ENCODE measurements at places on chromosomes 2 and 18.

DNA sequence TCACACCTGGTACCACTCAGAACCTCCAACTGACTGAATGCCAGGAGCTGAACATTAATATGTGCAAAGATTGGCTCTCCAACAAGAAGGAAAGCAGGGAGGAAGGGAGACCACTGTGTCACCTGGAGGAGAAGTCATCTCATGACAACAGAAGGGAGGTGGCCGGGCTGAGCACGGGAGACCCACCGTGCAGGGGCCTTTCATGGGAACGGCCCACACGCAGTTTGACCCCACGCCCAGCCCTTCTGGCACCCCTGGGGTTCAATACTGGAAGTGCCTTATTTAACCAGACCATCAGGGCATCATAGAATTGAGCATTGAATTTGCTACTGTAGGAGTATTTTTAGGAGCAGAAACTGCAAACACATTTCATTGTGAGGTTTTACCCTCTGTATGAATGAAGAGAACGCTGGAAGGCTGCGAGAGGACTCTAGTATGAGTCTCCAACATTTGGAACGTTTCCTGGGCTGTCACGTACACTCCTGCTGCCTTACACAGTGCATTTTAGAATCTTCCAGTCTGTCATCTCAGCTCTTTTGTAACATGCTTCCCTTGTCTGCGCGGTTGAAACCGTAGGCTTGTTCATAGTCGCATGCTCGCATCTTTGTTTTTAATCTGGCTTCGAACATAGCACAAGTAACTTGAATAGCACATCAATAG, 132.1 kb downstream of the NFATC1 start:
- no peak for DNase-seq

DNA sequence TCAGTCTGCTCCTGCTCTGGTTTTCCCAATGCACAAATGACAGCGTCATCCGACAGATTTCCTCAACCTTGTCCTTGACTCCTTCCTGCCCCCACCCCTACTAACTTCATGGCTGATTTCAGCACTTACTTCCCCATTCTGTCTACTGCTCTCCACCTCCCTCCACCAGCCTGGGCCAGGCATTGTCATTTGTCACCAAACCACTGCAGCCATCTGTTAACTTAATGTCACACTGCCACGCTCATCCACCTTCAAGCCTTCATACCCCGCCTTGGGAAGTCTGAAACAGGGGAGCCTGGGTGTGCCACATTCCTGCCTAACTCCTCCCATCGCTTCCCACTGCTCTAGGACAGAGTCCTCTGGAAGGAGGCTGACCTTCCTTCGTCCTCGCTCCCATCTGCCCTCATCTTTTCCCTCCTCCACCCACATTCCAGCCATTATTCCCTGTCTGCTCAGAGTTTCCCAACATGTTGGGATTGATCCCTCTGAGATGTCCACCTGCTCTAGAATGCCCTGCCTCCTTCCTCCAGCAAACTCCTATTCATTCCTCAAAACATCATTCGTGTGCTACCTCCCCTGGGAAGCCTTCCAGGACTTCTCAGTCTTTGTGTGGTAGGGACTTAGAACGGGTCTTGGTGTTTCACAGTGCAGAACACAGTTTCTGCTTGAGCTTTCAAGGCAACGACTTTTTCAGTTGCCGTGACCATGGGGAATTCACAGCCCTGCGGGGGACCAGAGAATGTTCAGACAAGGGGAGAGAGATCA, 42.2 kb upstream of the SMAD7 start:
- DNase-seq: no peak

- peak; percentile 78 for DNase-seq
Observed at GRCh38 chr2:190649035-190649797, at the start of gene NAB1. TSS of gene NAB1 (plus strand) at chr2:190649083. CDS start at chr2:190659177, 10,094 bp downstream.

GRCh38 chr2:69227716-69228115, 159.3 kb downstream of the GFPT1 start:
- no peak for DNase-seq

GRCh38 chr2:217847115-217847514, 155.7 kb downstream of the TNS1 start:
- no peak for DNase-seq

- no peak for DNase-seq
Observed at GRCh38 chr2:43130548-43130875, 95.9 kb downstream of the ZFP36L2 start.

GRCh38 chr2:119229716-119230115, 6.1 kb downstream of the STEAP3 start:
- no peak for DNase-seq

DNA sequence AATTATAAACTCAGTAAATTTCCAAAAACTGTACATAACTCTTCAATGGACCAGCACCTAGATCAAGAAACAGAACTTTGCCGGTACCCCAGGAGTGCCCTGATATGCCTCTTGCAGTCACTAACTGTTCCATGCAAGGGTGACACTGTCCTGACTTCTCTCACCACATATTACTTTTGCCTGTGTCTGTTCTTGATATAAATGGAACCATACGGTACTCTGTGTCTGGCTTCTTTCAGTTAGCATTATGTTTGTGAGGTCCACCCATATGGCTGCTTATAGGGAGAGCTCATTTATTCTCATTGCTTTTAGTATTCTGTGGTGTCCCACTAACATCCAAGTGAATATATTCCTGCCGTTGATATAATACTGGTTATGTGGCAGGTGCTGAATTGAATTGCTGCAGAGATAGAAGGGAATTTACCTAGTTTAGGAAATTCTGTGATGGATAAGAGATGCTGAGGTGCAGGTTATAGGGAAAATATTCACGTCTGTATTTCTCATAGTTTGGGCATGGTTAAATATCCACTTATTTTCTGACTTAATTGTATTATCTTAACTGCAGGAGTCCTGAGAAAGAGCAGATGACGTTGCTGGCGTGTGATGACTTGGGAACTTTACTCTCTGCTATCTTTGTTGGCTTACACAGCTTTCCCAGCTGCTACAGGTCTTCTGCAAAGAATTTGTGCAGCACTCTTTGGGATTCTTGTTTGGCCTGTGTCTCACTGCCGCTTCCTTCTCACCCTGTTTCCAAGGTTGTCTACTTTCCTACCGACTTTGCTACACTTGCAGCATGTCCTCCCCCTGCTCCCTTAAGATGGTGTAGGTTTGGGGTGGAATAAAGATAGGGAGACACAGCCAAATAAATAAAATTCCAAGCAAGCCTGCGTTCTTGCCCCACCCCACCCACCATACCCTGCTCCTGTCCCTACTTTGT, 107.9 kb downstream of the MAP4K4 start:
- no peak for DNase-seq

DNA sequence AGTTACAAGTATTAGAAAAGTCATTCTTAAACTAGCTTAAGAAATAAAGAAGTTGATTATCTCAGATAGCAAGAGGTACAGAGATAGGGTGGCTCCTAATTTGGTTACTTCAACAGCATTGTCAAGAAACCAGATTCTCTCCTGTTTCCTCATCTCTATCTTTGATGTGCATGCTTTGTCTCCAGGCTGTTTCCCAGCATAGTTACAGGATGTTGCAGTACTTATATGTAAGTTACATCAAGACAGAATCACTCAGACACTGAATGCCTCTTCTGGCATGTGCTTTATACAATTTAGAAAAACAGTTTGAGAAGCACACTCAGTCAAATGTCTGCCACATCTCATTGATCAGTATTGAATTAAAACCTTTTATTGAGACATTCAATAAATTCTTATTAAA, 189.5 kb upstream of the UBE2E3 start:
- DNase-seq: no peak

- DNase-seq: no peak
Observed at GRCh38 chr2:241437179-241437578, 71.2 kb downstream of the STK25 start.

DNA sequence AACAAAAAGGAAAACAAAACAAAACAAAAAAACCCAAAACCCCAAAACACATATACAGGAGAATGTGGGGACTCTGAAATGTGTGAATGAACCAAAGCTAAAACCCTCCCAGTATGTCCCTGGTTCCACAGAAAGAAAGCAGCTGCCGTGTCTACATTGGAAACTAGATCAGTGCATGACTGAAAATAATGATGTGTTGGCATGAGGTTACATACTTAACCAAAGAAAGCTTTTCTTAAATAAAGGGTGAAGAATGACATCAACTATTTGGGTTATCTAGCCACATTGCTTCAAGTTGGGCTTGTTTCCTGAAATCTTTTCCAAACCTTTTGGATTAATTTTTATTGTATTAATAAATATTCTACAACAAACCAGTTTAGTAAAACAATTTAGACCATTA, 91.9 kb upstream of the FN1 start:
- DNase-seq: no peak

- no peak for DNase-seq
Observed at GRCh38 chr2:8794923-8795825, 42.2 kb downstream of the KIDINS220 start.

DNA sequence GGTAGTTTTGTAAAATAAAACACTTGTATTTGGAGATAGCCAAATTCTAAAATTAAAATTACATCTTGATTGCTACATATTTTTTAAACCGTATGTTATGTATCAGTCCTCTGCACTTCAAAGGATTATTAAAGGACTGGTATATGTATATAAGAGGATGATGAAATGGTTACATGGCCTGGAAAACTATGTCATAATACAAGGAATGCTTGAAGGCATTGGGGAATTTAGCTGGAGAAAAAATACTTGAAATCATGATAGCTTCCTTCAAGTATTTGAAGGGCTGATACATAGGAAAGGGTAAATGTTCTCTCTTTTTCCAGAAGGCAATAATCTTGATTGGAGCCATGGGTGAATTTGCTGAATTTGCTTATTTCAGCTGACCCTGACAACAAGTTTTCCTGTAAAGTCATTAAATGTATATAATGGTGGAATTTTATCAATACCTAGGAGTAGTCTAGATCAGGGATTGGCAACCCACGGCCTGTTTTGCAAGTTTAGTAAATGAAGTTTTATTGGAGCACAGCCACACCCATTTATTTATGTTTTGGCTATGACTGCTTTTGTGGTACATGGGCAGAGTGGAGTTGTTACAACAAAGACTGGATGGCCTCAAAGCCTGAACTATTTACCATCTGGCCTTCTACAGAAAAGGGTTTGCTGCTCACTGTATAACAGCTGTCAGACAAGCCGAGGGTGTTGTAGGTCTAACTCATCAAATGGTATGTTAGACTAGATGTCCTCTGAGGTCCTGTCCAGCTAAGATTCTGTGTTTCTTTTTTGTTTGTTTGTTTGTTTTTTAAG, 34.4 kb downstream of the ACYP2 start:
- DNase-seq: no peak

- DNase-seq: no peak
Observed at GRCh38 chr2:177553176-177553884, 160.8 kb downstream of the AGPS start.

DNA sequence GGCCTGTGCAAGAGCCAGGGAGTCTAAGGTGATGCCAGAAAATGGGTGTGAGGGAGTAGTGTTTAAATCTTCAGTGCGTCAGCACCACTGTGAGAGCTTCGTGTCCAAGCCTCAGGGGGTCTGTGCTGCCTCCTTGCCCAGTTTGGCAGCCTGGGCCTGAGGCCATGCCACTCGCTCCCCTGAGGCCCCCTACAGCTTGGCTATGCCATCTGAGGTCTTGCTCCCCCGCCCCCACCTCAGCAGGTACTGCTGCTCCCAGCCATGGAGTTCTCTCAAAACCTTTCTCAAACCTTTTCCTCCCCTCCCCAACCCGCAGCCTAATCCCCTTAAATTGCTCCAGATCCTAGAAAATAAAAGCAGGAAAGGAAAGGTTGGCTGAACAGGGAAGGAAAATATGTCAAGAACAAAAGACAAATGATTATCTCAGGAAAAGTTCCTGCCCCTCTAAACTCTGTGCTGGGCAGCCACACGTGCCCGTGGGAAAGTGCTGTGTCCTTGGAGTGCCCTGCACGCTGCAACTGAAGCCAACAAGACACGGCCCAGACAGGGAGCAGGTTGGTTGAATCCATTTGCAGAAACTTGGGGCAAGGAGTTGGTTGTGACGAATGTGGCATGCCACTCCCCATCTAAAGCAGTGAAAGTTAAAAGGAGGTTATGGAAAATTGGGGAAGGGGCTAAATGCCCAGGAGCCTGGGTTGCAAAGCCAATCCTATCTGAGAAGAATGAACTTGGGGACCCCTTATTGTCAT, 61.2 kb downstream of the ATOH8 start:
- no peak for DNase-seq

DNA sequence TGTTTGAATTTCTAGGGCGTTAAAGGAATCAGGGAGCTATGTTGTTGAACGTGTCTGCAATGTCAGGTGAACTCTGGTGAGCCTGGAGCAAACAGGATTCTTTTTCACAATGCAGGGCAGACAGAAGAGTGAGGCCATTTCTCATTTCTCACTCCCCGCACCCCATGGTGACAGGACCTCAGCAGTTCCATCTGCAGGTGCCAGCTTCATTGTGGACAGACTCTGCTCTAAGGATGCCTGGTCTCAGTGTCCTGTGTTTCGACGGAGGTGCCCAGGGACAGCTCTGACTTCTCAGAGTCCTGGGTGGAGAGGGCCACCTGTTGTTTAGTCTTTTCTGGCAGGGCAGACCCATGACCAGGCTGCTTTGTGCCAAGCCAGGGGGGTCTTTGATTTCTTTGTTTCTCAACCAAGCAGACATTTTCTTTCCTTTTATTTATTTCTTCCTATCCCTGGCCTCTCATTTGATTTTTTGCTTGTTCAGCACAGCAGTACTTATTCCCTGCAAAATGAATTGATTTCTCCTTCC, 201.5 kb downstream of the RNF144A start:
- no peak for DNase-seq

GRCh38 chr2:141341444-141341843, 789.4 kb downstream of the LRP1B start:
- no peak for DNase-seq

DNA sequence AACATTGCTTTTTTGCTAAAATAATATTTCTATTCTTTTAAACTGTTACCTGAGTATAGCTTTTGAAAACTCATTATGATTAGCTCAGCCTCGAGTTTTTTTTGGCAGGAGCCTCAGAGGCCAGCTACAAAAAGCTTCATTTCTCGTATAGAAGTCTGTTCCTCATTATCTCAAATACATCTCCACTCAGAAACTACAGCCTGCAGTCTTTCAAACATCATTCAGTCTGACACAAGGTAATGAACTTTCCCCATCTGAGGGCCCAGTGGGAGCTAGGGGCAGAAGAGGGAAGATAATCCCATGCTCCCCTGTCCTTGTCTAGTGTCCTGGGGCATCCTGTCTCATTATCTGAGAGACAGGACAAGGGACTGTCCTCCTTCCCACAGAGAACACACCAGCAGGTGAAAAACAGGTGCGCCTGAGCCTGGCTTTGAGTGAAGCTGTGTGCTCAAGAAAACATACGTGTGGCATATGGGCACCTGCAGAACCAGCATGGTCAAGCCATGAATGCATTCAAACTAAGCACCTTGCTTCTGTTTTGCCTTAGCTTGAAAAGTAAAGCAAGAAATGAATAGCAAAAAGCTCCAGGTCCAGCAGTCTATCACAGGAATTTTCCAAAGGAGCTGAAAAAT, 247.5 kb downstream of the MREG start:
- DNase-seq: no peak

GRCh38 chr18:6009756-6010155, 114.4 kb upstream of the TMEM200C start:
- no peak for DNase-seq

DNA sequence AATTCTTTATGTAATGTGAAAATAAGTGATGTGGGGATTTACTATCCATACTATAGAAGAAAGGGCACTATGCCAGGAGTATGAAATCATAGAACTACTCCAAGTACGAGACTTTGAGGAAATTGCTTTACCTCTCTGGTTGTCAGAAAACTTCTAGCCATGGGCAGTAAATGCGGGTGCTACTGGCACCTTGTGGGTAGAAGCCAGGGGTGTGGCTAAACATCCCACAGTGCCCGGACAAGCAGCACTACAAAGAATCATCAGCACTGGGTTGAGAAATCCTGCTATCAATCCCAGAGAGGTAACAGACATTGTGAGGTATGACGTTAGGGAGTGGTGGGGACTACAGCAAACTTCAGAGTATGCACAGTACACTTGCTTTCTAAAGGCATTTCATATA, 453.5 kb upstream of the TNP1 start:
- no peak for DNase-seq

All from activated CD4-positive, alpha-beta T cell treated with anti-CD3 and anti-CD28 coated beads for 4 hours (primary cell).